ENCODE measurements at places on chromosomes 2 and 18.

DNA sequence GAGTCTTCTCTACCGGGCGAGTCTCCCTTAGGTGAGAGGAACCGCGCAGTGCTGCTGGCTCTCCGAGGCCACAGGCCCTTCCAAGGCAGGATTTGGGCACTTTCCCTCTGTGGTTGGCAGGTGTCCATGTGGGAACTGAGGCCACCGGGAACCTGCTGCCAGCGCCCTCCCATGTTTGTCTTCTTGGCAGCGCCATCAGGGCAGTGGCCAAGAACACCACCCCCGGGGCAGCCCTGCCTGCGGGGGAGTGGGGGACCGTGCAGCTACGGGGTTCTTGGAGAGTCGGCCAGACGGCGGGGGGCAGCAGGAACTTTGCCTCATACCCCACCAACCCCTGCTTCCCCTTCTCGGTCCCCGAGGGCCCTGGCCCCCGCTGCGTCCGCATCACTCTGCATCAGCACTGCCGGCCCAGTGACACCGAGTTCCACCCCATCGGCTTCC, 10.0 kb downstream of the CAPN10 start:
- DNase-seq = no peak

GRCh38 chr2:196601430-196602306, 37.8 kb upstream of the CCDC150 start:
- peak; percentile 90 for DNase-seq

GRCh38 chr2:240351826-240352426, 83.5 kb upstream of the GPC1 start:
- no peak for DNase-seq

DNA sequence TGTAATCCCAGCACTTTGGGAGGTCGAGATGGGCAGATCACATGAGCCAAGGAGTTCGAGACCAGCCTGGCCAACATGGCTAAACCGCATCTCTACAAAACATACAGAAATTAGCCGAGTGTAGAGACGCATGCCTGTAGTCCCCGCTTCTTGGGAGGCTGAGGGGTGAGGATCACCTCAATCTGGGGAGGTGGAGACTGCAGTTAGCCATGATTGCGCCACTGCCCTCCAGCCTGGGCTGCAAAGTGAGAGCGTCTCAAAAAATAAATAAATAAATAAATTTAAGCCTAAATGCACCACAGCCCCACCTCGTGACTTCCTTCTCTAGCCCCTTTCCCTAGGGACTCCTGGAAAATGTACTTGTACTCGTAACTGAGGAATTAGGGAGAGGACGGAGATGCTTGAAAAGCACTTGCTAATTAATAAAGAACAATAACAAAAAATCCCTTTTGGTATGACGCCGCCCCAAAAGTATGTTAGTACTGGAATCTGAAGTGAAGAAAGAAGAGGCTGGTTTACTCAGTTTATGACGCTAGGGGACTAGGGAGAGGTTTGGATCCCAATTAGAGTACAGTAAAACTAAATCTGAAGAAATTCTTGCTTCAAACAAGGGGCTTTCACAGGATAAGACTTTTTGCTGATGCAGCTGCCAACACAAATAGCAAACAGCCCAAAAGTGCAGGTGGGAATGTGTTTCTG, 887 bp upstream of the ZNF396 start:
- DNase-seq = peak; percentile 42

GRCh38 chr2:145412155-145412554, 892.2 kb upstream of the ZEB2 start:
- no peak for DNase-seq

- DNase-seq = no peak
Measured at GRCh38 chr2:219213486-219214071, 5.2 kb downstream of the ABCB6 start.

- no peak for DNase-seq
Measured at GRCh38 chr2:30626397-30626796, 179.4 kb downstream of the LCLAT1 start.

DNA sequence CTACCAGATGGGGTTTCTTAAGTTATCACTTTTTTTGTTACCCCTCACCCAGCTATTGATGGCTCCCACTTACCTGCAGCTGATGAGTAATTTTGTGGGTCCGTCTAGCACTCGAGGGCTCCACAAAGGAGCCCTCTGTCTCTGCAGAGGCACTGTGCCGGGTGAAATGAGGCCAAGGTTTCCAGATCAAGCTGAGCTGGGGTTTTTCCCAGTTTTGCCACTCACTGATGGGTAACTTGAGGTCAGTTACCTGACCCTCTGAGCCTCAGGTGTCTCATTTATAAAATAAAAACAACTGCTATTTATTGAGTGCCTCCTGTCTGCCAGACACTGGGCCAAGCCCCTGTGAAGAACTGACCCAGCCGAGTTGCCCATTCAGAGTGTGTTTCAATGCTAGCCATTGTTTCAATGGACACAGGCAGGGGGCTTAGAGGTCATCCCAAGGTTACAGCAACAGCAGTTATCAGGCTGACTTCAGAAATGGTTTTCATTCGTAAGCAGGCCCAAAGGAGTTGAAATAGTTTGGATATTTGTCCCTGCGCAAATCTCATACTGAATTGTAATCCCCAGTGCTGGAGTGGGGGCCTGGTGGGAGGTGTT, 192.9 kb downstream of the NCK2 start:
- DNase-seq = no peak

DNA sequence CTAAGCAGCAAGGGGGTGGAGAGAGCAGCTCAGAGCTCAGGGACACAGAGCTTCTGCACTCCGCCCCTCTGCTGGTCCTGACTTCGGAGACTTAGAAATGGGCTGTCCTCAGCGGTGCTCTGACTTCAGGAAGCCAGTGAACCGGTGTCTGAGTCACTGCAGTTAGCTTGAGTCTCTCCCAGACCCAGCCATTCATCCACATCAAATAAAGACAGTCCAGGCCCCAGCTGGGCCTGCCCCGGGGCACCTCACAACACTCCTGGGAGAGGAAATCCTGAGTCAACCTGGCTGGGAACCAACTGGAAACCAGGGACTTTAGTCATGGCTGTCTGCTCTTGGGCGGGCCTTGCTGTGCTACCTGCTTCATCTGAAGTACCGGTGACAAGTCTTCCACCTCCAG, 5.4 kb upstream of the ITGB6 start:
- peak; percentile 92 for DNase-seq

- DNase-seq = no peak
Measured at GRCh38 chr2:177538323-177538722, 145.8 kb downstream of the AGPS start.

- peak; percentile 34 for DNase-seq
Measured at GRCh38 chr18:56217406-56217805, 421.0 kb downstream of the TXNL1 start.

DNA sequence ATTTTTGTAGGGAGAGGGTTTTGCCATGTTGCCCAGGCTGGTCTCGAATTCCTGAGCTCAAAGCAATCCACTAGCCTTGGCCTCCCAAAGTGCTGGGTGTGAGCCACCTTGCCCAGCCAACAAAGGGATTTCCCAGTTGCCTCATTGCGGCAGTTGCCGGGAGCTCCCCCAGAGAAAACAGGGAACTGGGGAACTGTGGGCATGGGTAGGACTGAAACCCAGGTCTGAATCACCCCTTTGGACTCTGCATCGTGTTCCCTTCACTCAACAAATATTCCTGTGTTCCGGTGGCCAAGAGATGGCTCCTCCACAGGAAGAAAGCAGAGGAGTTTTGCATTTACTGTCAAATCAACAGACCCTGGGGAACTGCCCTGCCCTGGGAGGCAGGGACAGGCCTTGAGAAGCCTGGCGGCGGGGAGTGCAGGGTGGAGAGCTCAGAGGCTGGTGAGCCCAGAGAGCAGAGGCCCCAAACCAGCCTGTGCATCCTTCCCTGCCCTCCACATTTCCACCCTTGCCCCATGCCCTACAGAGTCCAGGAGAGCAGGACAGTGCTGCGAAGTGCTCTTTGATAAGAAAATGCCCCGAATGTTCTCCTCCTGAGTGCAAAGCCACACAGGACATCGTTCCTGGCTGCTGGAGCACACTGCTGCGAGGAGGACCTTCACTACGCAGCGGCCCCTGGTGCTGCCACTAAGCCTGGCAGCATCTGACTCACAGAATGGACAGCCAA, 24.9 kb downstream of the MYO7B start:
- DNase-seq = no peak

DNA sequence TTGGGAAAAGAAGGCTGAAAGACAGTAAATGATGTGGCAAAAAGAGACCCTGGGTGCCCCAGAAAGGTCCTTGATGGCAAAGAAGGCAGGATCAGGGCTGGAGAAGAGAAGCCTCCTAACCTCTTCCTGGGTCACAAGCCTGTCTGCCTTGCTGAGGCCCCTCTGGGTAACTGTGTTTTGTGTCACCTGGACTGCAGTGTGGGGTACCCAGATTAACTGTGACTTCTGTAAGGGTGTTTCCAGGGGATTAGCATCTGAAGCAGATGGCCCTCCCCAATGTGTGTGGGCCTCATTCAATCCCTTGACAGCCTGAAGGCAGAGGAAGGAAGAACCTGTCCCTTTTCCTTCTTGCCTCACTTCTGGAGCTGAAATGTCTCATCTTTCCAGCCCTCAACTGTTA, 35.6 kb upstream of the APCDD1 start:
- DNase-seq = no peak

- DNase-seq = no peak
Measured at GRCh38 chr2:40150266-40150665, 301.6 kb downstream of the SLC8A1 start.

All from fibroblast of skin of right quadriceps (primary cell).